ENCODE measurements at places on chromosomes 1 and 21.

DNA sequence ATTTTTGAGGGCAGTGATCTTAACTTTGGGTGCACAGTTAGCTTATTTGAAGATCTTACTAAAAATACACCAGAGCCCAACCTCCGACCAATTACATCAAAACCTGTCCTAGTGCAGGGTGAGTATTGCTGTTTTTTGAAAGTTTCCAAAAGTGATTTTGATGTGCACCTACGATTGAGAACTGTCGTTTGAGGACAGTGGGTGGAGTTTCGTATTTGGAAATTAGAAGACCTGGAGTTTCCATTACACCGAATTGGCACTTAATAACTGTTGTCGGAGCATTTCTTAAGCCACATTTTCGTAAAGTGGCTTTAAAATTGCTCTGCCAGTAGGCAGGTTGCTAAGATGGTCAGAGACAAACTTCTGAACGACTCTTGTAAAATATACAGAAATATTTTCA is 1.1 kb downstream of the SOD1 start:
- no peak for DNase-seq

DNA sequence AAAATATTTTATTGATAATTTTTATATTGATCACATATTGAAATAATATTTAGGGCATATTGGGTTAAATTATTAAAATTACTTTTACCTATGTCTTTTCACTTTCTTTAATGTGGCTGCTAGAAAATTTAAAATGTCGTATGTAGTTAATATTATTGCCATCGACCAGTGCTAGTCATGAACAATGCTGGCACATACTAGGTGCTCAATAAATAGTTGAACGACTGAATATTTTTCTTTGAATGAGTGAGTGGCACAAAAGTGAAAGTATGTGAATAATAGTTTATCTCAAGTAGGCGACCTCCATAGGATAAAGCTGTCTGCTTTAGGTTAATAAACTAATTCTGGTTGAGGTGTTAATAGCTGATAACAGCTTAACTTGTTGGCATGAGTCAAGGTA is 150.8 kb upstream of the FGGY start:
- no peak for DNase-seq

DNA sequence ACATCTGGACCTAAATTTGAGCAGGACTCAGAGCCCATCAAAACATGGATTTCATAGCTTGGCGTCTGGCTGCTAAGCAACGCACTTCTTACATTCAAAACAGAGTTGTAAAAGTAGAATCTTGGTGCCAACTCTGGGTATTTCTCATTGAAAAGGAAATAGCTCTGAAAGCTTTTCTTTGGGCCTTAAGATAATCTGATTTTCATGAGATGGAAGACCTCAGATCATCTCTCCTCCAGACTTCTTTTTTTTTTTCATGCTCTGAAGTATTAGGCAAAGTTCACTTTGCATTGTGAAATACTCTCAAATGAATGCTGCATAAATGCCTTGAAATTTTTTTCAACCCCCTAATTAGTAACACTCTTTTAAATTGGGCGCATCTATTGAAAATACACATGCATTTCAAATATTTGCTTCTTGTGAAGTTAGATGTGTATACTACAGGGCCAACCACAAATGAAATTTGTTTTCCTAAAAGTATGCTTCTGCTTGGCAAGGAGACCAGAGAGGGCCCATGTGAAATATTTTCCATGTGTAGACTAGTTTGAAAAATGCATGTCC is 4.2 kb downstream of the ADAMTS5 start:
- DNase-seq: no peak

DNA sequence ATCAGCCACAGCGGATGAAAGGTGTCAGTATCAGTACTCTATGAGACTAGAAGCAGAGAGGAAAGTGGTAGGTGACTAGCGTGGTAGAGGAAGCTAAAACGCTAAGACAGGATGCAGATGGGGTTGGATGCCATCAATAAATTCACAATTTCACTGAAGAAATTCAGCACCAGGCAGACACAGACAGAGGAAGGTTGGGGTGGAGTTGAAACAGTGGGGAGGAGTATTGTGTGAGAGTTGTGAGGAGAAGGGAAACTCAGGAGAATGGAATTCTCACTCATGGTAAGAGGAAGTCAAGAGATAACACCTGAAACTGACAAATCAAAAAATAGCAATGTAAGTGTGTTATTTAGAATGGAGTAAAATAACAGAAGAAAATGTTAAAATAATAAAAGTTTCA is 208.5 kb upstream of the DAB1 start:
- DNase-seq: no peak

DNA sequence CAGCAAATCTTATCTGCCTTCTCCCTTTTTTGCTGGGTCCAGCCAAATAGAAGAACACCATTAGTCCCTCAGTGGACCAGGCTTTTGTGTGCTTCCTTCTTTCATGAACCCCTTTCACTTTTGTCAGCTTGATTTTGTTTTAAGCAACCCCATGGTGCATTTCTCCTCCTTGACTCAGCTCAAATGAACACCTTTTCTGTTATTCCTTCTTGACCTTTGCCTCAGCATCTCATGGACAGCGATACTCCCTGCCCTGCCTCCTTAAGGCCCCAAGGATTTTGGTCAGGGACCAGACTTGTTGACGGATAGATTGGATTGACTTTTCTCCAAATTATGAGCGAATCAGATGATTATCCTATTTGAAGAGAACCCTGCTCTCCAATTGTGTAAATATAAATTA is 356.6 kb upstream of the USP24 start:
- DNase-seq: no peak

DNA sequence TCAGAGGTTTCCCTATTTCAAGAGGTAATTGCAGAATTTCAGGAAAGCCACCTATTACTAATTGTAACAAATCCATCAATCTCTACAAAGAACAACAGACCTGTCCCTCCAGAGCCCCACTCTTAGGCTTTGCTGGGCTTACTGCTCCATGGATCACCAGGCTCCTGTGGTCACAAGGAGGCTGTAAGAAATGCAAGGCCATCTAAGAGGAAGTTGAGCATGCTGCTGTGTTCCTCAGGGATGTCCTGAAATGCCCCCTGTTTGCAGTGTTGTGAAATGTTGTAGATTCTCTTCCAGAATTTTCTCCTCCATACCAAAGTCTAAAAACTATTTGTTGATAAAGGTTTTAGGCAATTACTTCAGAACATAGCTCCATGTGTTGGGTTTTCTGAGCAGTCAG is 24.4 kb upstream of the DUSP23 start:
- no peak for DNase-seq

GRCh38 chr1:69103213-69103612 is 464.5 kb upstream of the LRRC7 start:
- DNase-seq: no peak

GRCh38 chr1:56028244-56028643 is 551.1 kb downstream of the PLPP3 start:
- peak; percentile 65 for DNase-seq

DNA sequence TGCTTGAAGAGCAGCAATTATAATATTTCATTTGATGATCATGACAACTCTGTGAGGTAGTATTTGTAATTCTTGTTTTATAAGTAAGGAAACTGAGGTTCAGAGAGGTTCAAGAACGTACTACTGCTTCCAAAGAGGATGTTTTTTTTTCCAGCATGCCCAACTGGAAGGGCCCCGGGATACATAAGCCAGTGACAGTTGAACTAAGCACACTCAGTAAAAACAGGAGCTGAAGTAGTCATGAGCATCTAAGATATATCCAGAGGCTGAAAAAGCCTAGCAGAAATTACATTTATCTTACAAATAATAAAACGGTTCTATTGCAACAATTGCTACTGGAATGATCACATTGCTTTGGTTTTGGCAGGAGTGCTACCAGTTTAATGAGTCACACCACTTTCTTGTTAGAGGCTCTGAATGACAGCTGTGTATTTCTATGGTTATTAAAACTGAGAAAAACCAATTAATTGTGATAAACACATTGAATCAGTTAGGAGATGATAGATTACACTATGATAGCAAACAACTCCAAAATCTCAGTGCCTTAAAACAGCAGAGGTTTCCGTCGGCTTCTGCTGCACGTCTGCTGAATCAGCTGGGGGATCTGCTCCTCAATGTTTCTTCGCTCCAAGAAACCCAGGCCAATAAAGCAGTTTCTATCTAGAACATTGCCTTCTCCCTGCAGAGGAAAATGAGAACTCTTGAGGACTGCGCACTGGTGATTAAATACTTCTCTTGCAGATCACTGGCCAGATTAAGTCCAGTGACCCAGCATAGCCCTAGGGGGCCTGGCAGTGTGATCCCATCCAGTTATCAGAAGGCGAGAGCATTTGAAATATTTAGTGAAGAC is 522.7 kb downstream of the PLPP3 start:
- DNase-seq: no peak

- DNase-seq: no peak
Measured at GRCh38 chr21:39673736-39674135, 61.0 kb downstream of the B3GALT5 start.

- DNase-seq: no peak
Measured at GRCh38 chr1:3333903-3334302, 120.6 kb upstream of the ARHGEF16 start.

DNA sequence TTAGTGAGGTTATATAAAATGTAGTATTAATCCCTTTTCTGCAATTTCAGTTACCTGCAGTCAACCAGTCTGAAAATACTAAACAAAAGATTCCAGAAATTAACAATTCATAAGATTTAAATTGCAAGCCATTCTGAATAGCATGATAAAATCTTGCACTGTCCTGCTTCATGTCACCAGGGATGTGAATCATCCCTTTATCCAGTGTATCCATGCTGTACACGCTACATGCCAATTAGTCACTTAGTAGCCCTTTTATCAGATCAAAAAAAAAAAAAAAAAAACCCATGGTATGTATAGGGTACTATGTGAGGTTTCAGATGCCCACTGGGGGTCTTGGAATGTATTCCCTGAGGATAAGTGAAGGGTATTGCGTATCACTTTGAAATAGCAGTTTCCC is 191.3 kb upstream of the HP1BP3 start:
- no peak for DNase-seq

DNA sequence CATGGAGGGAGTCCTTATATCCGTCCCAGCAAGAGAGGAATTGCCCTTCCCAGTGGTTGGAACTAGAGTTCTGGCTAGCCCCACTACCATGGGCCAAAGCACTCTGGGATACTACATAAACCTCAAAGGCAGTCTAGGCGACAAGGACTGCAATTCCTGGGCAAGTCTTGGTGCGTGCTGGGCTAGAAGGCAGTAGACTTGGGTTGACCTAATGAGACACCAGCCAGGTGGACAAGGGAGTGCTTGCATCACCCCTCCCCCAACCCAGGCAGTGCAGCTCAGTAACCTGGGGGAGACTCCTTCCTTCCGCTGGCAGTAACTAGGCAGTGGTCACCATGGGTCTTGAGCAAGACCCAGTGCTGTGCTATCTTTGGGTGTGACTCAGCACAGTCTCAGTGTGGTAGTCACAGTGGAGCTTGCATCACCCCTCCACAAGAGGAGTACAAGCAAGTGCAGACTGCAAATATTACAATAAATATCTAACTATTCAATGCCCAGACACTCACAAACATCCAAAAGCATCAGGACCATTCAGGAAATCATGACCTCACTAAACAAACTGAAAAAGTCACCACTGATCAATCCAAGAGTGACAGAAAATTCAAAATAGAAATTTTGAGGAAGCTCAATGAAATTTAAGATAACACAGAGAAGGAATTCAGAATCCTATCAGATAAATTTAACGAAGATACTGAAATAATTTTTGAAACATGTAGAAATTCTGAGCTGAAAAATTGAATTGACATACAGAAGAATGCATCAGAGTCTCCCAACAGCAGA is 84.7 kb upstream of the LYPLAL1 start:
- DNase-seq: peak; percentile 92

- DNase-seq: no peak
Measured at GRCh38 chr1:41975121-41975520, 56.4 kb upstream of the HIVEP3 start.

- no peak for DNase-seq
Measured at GRCh38 chr1:183106166-183106565, 79.9 kb upstream of the LAMC2 start.

GRCh38 chr1:63931468-63931867 is 157.7 kb downstream of the ROR1 start:
- DNase-seq: no peak

- DNase-seq: no peak
Measured at GRCh38 chr21:32183396-32183795, 95.5 kb downstream of the MIS18A start.

GRCh38 chr1:175277783-175278733 is 85.5 kb upstream of the KIAA0040 start:
- DNase-seq: no peak

DNA sequence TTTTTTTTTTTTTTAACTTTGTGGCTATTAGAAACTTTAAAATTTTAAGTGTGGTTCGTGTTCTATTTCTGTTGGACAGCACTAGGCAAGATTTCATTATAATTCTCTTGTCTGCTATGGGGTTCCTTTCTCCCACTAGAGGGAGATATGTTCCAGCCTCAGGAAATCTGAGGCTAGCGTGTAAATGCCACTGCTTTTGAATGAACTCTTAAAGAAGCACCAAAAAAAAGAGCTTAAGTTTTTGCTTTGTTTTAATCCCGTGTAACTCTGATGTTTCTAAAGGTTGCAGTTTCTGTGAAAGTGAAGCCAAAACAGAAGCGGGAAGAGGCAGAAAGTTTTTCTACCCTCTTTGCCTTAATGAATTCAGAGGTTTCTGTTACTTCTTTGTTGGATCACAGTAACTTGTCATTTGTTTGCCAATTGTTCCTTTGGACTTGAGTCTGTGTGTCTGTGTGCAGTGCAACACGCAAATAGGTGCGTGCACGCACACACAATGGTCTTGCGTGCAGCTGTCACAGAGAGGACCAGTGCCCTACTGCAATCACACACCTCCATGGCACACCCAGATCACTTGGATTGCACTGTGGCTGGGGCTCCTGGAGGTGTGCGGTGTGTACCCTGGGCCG is 32.3 kb downstream of the HHAT start:
- DNase-seq: peak; percentile 45

DNA sequence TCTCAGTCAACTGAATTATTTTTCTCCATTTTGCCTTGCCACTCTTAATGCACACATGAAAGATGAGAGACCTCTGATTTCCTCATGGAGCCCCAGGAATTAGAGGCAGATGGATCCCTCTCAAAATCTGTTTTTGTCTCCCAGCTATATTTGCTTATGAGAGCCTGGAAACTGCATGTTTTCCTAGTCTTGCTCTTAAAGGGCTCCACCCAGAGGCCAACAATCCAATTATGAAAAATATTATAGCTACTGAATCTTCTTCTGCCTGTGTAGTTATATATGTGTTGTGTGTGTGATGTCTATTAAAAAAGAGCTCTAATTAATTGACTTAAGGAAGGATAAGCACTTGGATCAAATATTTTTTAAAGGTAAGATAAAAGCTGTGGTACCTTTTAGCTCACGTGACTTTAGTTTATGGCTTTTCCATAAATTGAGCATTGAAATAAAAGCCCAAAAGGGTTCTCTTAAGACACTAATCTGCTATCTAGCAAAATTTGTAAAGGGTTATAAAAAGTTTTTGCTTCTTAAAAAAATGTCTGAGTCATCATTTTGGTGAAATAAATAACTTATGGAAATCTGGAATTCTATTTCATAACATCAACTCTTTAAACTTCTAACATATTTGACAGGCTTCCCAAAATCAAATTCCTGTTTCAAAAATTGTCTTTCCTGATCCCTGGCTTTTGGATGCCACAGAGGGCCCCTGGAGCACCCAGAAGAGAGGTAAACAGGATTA is 31.2 kb upstream of the TSPEAR start:
- DNase-seq: no peak

Measured in GM12865 (cell line).